ENCODE measurements at places on chromosomes 13 and 19. TPM values are rescaled to one million over a fixed set of nuclear protein-coding genes. Genes with fewer than 3 reads are reported as not detected.

DNA sequence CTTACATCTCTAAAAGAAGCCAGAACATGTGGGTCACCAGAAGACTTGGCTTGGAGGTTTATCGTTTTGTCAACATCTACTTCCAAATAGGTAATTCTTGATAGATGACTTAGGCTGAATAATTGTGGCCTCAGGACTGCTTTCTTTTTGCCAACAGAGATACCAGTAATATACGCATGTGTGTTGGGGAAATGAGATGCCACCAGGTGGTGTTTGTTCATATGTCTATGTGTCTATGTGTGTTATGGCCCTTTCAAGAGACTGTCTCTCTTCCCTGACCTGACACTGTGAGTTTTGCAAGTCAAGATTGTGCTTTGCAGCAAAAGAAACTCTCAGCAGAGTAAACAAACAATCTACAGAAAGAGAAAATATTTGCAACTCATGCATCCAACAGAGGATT, 31.6 kb upstream of the METTL21C start:
- DNase-seq, result no peak

- no peak for DNase-seq
Measured at GRCh38 chr13:108276060-108276459, 6.5 kb downstream of the TNFSF13B start.

ATP7B gene
- total RNA-seq, result 0.64 TPM

ZNF880 gene
- total RNA-seq, result 31.1 TPM

DNA sequence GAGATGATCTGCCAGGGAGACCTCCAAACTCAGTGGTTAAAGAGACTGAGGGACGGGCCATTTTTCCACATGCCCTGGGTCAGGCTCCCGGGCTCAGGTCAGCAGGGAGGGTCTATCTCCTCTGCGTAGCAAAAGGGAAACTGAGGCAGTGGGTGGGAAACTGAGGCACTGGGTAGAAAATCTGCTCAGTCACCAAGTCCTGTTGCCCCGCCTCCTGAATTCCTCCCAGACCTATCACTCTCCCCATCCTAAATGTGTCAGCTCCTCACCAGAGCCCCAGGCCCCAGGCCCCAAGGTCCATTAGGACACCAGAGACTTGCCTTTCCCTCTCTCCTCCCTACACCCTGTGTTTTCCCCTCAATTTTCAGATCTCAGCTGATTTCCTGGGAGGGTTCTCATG, 2.4 kb downstream of the CD320 start:
- no peak for DNase-seq

DNA sequence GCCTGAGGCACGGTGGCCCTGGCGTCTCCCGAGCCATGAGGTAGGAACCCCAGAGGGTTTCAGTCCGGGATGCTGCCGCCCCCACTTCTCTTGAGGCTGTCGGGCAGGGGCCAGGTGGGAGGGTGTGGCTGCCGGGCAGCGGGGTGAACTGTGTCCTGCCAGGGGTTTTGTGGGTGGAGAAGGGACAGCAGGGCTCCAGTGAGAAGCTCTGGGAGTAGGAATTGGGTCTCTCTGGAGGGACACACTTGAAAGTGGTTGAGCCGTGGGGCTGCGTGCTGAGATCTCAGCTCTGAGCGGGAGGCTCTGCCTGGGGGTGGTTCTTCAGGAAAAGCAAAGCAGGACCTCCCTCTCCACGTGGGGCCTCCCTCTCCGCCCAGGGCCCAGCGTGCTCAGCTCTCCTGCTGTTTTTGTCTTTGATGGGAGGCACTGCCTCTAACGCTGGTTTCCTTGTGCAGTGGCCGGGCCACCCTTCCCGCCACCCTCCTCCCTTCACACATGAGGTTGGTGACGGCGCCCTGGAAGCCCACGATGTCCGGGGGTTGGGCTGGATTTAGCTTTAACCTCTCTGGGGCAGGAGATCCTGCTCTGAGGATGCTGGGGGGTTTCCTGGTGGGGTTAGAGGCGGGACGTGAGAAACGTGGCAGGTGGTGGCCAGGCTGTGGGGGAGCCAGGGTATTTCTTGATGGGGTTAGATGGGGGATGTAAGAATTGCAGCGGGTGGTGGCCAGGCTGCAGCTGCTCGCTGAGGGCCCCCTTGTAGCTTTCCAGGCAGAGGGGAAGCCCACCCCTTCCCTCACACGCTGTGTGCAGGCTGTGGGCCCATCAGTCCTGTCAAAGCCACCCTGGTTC, 15.3 kb upstream of the ZNF554 start:
- DNase-seq, result no peak

All from activated naive CD8-positive, alpha-beta T cell treated with anti-CD3 and anti-CD28 coated beads, Interleukin-2, amount 10 ng/mL, durations not matched to agents 7 days and 5 days (primary cell).